ENCODE measurements at places on chromosomes 2 and 18. TPM values are rescaled to one million over a fixed set of nuclear protein-coding genes. Genes with fewer than 3 reads are reported as not detected.

DNA sequence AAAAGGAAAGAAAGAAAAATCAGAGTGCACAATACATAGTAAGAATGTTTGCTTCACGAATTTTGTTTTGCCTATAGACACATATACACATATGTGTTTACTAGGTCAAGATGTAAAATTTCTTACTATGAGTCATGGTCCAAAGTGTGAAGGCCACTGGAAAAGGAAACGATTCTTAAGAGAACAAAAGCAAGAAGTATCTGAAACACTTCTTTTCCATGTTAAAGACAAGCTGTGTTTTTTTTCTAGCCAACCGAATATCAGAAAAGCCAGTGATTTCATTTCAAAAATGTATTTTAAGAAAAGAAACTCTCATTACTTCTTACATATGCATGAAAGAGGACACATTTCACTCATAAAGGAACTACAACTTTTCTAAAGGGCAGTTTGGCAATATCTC, 24.9 kb downstream of the PECR start:
- H3K4me1 ChIP-seq, result peaks cover 12% of the 10 kb centered on the region
- H3K27me3 ChIP-seq, result no peaks in the 10 kb centered on the region
- no peak overlapping the region for H3K4me3 ChIP-seq
- H3K36me3 ChIP-seq, result no peaks in the 10 kb centered on the region
- peak overlapping the region; percentile 74 for H3K27ac ChIP-seq

GRCh38 chr18:36580266-36580665, 248.5 kb downstream of the TPGS2 start:
- DNase-seq, result no peak
- no peaks in the 10 kb centered on the region for H3K36me3 ChIP-seq
- no peak overlapping the region for H3K27ac ChIP-seq

HK2 gene
- total RNA-seq, result 68.4 TPM

- H3K36me3 ChIP-seq, result peaks cover 12% of the 10 kb centered on the region
- peaks cover 78% of the 10 kb centered on the region for H3K4me1 ChIP-seq
- no peaks in the 10 kb centered on the region for H3K27me3 ChIP-seq
- DNase-seq, result no peak
- H3K4me3 ChIP-seq, result no peak overlapping the region
- H3K27ac ChIP-seq, result no peak overlapping the region
Measured at GRCh38 chr2:173956454-173956853, 8.7 kb downstream of the SP3 start.

IL1F10 gene
- total RNA-seq, result not detected

- H3K4me3 ChIP-seq, result no peak overlapping the region
- no peaks in the 10 kb centered on the region for H3K36me3 ChIP-seq
- no peaks in the 10 kb centered on the region for H3K27me3 ChIP-seq
- DNase-seq, result peak; percentile 53
Measured at GRCh38 chr2:43269074-43269572, 42.7 kb upstream of the ZFP36L2 start.

DNA sequence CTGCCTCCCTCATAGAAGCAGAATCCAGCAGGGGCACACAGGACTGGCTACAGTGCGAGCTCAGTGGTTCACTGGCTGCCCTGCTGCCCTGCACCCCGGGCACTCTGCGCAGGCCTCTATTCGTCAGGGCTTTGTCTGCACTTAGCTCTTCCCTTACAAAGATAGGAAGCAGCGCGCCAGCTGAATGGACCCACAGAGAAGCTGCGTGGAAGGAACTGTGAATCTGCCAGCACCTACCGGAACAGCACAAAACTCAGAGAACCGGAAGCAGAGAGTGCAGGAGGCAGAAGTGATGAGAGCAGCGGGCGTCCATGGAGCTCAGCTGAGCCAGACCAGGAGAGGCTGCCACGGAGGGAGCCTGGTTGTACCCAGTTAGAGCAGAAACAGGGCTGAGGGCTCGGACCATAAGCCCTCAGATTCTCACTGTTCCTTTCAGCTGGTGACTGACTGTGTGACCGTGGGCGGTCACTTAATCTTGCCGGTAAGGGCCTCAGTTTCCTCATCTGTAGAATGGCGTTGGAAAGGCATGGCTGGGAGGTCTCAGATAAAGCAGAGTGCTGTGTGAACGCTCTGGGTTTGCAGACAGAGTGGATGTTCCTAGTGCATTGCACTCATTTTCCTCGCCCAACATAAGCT, 23.1 kb upstream of the SLC66A3 start:
- H3K4me1 ChIP-seq, result peaks cover 16% of the 10 kb centered on the region
- no peaks in the 10 kb centered on the region for H3K36me3 ChIP-seq
- H3K27me3 ChIP-seq, result no peaks in the 10 kb centered on the region
- DNase-seq, result no peak

GRCh38 chr18:32439802-32440201, 30.9 kb downstream of the GAREM1 start:
- H3K4me3 ChIP-seq, result no peak overlapping the region
- H3K4me1 ChIP-seq, result peaks cover 3% of the 10 kb centered on the region
- no peak for DNase-seq
- no peaks in the 10 kb centered on the region for H3K27me3 ChIP-seq
- H3K27ac ChIP-seq, result no peak overlapping the region

GRCh38 chr18:21963336-21963735, 206.1 kb upstream of the GATA6 start:
- no peaks in the 10 kb centered on the region for H3K4me1 ChIP-seq
- no peaks in the 10 kb centered on the region for H3K27me3 ChIP-seq
- DNase-seq, result no peak
- H3K36me3 ChIP-seq, result no peaks in the 10 kb centered on the region

DNA sequence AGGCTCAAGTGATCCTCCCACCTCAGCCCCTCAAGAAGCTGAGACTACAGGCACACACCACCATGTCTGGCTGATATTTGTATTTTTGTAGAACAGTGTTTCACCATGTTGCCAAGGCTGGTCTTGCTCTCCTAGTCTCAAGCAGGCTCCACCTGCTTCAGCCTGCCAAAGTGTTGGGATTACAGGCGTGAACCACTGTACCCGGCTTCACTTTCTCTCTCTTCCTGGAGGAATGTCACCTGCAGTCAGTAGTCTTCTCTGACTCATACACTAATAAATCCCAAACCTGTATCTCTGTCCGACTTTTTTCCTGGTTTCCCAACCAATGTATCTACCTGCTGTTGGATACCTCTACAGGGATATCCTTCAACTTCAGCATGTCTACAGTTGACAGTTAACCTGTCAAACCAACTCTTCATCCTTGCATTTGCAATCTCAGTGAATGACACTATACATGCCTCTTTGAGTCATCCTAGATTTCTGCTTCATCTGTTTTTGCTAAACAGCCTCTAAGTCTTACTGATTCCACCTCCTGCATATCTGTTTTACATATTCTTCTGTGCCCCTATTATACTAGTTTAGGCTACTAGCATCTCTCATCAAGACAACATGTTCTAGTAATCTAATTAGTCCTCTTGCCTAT, 54.5 kb downstream of the RBBP8 start:
- H3K36me3 ChIP-seq, result peaks cover 6% of the 10 kb centered on the region
- H3K27me3 ChIP-seq, result no peaks in the 10 kb centered on the region
- no peaks in the 10 kb centered on the region for H3K4me1 ChIP-seq

CAPN10 gene
- 37.1 TPM for total RNA-seq

DNA sequence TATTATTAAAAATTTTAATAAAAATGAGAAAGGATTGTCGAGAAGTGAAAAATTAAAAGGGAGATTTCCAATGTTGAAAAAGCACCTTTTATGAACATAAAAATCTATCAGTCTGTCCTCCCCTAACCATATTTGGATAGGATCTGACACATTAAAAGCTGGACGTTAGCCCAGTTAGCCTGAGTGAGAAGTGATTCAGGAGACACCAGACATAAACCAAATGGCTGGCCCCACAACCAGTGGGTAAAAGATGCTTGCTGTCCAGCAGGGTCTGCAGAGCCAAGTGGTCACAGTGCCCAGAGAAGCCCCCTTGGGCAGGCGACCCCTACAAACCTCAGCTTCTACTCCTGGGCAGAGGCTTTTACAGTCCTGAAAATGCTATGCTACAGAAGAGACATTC, 253.8 kb upstream of the LYPD1 start:
- H3K27ac ChIP-seq, result no peak overlapping the region
- no peak for DNase-seq
- H3K36me3 ChIP-seq, result no peaks in the 10 kb centered on the region
- H3K27me3 ChIP-seq, result no peaks in the 10 kb centered on the region
- H3K4me3 ChIP-seq, result no peak overlapping the region

DNA sequence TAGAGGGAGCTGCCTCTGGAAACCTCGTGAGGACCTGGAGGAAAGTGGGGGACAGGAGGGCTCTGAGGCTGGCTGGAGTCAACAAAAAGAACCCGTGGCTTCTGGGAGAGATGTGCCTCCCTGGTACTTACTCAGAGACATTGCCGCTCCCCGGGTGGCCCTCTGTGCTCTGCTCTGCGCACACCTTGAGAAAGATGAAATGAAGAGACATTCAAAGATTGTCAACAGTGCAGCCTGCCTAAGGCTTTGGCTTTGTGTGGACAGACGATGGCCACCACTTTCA, 14.5 kb downstream of the CYS1 start:
- H3K27ac ChIP-seq, result no peak overlapping the region
- no peaks in the 10 kb centered on the region for H3K27me3 ChIP-seq
- DNase-seq, result no peak
- H3K36me3 ChIP-seq, result no peaks in the 10 kb centered on the region
- H3K4me1 ChIP-seq, result no peaks in the 10 kb centered on the region

- no peaks in the 10 kb centered on the region for H3K4me1 ChIP-seq
- H3K27me3 ChIP-seq, result no peaks in the 10 kb centered on the region
- DNase-seq, result no peak
Measured at GRCh38 chr2:20365249-20365817, 14.7 kb upstream of the PUM2 start.

- H3K27ac ChIP-seq, result no peak overlapping the region
- H3K4me1 ChIP-seq, result no peaks in the 10 kb centered on the region
- no peaks in the 10 kb centered on the region for H3K36me3 ChIP-seq
- no peak overlapping the region for H3K4me3 ChIP-seq
Measured at GRCh38 chr2:119419065-119419464, 12.6 kb upstream of the TMEM37 start.

CSRNP3 gene
- total RNA-seq, result 2.2 TPM

GRCh38 chr2:6977786-6978185, 60.6 kb downstream of the RNF144A start:
- peaks cover 26% of the 10 kb centered on the region for H3K4me1 ChIP-seq
- no peaks in the 10 kb centered on the region for H3K36me3 ChIP-seq
- H3K27me3 ChIP-seq, result no peaks in the 10 kb centered on the region
- no peak overlapping the region for H3K4me3 ChIP-seq
- no peak for DNase-seq

GRCh38 chr2:44947028-44947375, 5.5 kb downstream of the SIX3 start:
- H3K27ac ChIP-seq, result no peak overlapping the region
- H3K4me1 ChIP-seq, result peaks cover 40% of the 10 kb centered on the region
- DNase-seq, result no peak
- H3K27me3 ChIP-seq, result peaks cover 17% of the 10 kb centered on the region

ADRA2B gene
- 0.15 TPM for total RNA-seq

- DNase-seq, result no peak
- peaks cover 12% of the 10 kb centered on the region for H3K36me3 ChIP-seq
- no peaks in the 10 kb centered on the region for H3K4me1 ChIP-seq
- H3K27me3 ChIP-seq, result no peaks in the 10 kb centered on the region
- no peak overlapping the region for H3K4me3 ChIP-seq
Measured at GRCh38 chr2:39732482-39732881, 46.6 kb downstream of the THUMPD2 start.

- H3K4me1 ChIP-seq, result no peaks in the 10 kb centered on the region
- no peak for DNase-seq
- no peak overlapping the region for H3K27ac ChIP-seq
- no peaks in the 10 kb centered on the region for H3K27me3 ChIP-seq
- H3K4me3 ChIP-seq, result no peak overlapping the region
- no peaks in the 10 kb centered on the region for H3K36me3 ChIP-seq
Measured at GRCh38 chr2:134336352-134336751, 82.5 kb downstream of the MGAT5 start.

GRCh38 chr2:121211689-121212151, 73.3 kb downstream of the TFCP2L1 start:
- no peaks in the 10 kb centered on the region for H3K27me3 ChIP-seq
- no peak overlapping the region for H3K4me3 ChIP-seq
- H3K4me1 ChIP-seq, result peaks cover 19% of the 10 kb centered on the region
- H3K27ac ChIP-seq, result no peak overlapping the region

DNA sequence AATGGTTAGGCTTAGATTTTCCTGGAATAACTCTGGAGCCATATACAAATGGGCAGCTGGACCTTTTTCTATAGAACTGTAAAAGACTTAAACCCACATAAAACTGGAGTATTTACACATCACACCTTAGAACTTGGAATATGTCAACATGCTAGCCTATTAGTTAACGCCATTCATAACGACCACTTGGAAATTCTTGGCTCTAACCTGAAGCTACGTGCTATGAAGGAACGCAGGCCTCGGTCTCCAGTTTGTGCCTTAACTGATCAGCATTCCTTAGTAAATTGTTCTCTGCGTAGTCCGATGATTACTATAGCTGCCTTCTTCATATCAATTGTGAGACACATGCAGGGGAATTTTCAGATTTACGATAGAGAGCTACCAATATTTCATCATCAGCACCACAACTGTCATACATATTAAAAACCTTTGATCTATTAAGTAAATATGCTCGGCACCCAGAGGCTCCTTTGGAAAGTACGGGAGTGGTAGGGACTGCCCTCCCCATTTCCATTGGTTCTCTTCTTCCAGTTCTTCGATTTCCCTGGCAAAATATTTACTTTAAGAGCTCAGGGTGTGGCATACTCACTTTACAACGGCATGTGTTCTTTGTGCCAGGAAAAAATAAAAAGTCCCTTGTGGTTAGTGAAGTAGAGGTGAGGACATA, 17.5 kb upstream of the CCL20 start:
- H3K4me3 ChIP-seq, result no peak overlapping the region
- H3K36me3 ChIP-seq, result no peaks in the 10 kb centered on the region
- H3K4me1 ChIP-seq, result no peaks in the 10 kb centered on the region
- DNase-seq, result peak; percentile 38
- no peak overlapping the region for H3K27ac ChIP-seq

TMEM247 gene
- not detected for total RNA-seq

PAX3 gene
- not detected for total RNA-seq

DNA sequence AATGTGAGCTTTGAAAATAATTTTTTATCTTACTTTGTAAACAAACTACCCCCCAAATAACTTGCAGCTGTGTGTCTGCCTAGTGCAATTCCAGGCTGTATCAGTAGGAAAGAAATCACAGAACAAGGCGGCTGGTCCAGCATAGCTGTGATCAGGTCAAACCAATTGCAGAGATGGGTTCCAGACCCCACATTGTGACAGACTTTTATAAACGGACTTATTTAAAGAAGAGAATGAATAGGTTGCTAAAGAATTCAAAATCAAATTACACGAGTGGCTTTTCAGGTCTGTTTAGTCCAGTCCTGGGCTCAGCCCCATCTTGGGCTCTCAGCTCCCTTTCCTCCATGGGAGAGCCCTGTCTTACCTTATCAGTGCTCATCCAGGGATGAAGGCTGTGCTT, 11.1 kb downstream of the BMP10 start:
- H3K27ac ChIP-seq, result no peak overlapping the region
- no peak overlapping the region for H3K4me3 ChIP-seq
- no peaks in the 10 kb centered on the region for H3K36me3 ChIP-seq

COLEC12 gene
- total RNA-seq, result 43.5 TPM

DNA sequence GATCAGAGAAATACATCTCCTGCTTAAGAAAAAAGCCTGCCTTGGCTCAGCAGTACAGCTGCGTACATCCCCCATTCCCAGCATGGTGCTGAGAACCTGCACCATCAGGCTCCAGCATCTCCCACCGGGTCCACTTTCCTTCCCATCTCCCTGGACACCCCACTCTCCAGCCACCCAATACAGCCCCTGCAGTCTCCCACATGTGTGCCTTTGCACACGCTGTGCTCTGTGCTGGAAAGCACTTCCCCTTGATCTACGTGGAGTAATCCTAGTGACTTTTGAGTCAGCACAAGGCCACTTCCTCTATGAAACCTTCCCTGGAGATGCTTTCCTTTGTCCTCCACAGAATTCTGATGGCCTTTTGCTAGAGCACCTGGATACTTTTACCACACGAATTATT, 17.0 kb downstream of the STAT1 start:
- H3K27me3 ChIP-seq, result no peaks in the 10 kb centered on the region
- H3K36me3 ChIP-seq, result peaks cover 89% of the 10 kb centered on the region
- no peak overlapping the region for H3K27ac ChIP-seq
- H3K4me3 ChIP-seq, result no peak overlapping the region
- DNase-seq, result no peak

KCNK3 gene
- 3.0 TPM for total RNA-seq
